Activated CD4-positive, alpha-beta T cell treated with anti-CD3 and anti-CD28 coated beads, Interleukin-2, amount 10 ng/mL, durations not matched to agents 7 days and 5 days (primary cell): ENCODE measurements at places on chromosomes 13 and 19. TPM values are rescaled to one million over a fixed set of nuclear protein-coding genes. Genes with fewer than 3 reads are reported as not detected.
A peak's percentile ranks its signal among the peaks of the same experiment; 100 is the strongest.

TEX26 gene
- not detected for total RNA-seq

MYH14 gene
- total RNA-seq: not detected

STK24 gene
- 170 TPM for total RNA-seq

FLT1 gene
- total RNA-seq: 0.71 TPM

TUBA3C gene
- total RNA-seq: not detected

LILRA1 gene
- not detected for total RNA-seq

IGFL3 gene
- total RNA-seq: not detected

CILP2 gene
- total RNA-seq: not detected

ZNF749 gene
- total RNA-seq: 11.2 TPM

ATXN8OS gene
- not detected for total RNA-seq

CARM1 gene
- 32.4 TPM for total RNA-seq

DNA sequence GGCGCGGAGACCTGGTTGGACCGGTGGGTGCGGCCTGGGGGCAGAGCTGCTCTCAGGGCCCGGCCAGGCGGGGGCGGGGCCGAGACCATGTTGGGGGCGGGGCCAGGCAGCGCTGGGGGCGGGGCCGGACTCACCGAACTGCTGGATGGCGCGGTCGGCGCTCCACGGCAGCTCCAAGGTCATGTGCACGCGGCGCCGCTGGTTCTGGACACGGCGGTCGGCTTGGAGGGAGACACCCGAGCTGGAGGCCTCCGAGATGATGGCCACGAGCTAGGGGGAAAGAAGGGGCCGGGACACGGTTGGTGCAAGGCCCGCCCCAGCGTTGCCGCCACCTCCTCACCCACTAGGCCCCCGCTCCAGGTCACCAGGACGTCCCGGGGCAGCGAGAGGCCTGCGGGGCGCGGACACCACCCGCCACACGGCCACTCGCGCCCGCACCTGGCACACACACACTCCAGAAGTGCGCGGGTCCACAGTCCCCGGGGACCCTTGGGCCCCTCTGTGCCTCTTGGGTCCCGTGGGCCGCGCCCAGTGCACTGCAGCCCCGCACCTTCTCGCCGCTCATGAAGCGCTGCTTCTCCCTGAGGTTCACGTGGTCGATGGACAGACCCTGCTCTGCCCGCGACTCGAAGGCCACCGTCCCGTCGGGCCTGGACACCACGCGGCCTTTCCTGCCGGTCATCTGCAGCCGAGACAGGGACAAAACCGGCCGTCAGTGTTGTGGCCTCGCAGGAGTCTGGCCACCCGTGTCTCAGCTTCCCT, 8.7 kb downstream of the GPX4 start:
- peaks cover 3% of the 10 kb centered on the region for H3K36me3 ChIP-seq
- no peak overlapping the region for H3K4me3 ChIP-seq
- no peak overlapping the region for H3K27ac ChIP-seq

DNA sequence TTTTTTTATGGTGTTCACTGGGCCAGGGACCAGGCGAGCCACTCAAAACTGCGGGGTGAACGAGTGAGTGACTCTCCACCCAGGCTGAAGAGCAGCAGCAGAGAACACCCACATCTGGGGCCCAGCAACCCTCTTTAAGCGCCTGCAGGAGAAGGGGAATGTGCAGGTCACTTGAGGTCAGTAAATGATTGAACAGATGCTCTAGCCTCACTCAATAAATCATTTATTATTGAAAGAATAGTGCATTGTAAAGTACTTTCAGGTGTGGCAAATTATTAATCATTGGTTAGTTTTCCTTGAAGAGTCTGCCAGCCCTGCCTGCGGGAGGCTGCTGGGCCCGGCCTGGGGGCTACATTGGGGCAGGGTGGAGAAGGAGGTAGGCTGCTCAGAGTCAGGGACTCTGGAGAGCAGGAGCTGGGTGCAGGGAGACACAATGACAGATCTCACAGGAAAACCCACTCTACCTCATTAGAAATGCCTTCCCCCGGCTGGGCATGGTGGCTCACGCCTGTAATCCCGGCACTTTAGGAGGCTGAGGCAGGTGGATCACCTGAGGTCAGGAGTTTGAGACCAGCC, 42.5 kb downstream of the ABCC4 start:
- no peak for DNase-seq
- H3K4me1 ChIP-seq: no peaks in the 10 kb centered on the region
- no peaks in the 10 kb centered on the region for H3K27me3 ChIP-seq
- H3K27ac ChIP-seq: no peak overlapping the region
- no peaks in the 10 kb centered on the region for H3K36me3 ChIP-seq
- no peak overlapping the region for H3K4me3 ChIP-seq

DNA sequence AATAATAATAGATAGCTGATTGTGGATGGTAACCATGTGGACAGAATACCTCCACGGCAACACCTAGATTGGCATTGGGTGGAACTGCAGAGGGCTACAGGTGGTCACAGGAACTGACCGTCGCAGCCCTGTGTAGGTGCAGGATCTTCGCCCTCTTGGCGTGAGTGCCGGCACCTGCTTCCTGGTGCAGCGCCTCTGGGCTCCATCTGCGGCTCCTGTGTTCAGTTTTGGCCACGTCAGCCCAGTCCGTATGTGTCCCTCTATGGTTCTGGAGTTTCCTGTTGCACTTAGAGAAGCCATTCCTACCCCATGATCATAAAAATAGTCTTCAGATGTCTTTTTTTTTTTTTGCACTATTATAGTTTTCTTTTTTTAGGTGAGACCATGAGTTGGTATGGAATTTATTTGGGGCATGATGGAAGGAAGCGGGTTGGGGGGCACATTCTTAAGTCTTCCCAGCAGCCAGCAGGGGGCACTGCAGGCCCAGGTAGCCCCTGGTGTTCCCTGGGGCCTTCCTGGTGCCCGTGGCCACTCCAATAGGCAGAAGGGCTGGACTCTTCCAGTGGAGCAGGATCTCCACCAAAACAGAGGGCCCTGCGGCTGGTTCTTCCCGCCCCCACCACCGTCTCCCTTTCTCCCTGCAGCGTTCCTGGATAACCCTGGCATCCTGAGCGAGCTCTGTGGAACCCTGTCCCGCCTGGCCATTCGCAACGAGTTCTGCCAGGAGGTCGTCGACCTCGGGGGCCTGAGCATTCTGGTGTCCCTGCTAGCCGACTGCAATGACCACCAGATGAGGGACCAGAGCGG, 10.1 kb upstream of the SLC25A42 start:
- no peak overlapping the region for H3K4me3 ChIP-seq
- H3K4me1 ChIP-seq: no peaks in the 10 kb centered on the region
- peak; percentile 62 for DNase-seq
- no peaks in the 10 kb centered on the region for H3K27me3 ChIP-seq
- peaks cover 13% of the 10 kb centered on the region for H3K36me3 ChIP-seq

DNA sequence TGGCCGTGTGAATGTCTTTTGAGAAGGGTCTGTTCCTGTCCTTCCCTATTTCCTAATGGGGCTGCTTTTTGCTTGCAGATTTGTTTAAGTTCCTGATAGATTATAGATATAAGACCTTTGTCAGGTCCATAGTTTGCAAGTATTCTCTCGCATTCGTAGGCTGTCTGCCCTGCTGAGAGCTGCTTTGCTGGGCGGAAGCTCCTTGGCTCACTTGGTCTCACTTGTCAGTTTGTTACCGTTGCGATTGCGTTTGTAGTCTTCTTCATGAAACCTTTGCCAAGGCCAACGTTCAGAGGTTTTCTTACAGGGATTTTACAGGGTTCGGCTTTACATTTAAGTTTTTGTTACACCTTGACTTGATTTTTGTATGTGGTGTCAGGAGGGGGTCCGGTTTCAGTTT, 44.0 kb upstream of the TFDP1 start:
- peaks cover 3% of the 10 kb centered on the region for H3K4me1 ChIP-seq
- H3K27ac ChIP-seq: no peak overlapping the region
- no peak overlapping the region for H3K4me3 ChIP-seq

DNA sequence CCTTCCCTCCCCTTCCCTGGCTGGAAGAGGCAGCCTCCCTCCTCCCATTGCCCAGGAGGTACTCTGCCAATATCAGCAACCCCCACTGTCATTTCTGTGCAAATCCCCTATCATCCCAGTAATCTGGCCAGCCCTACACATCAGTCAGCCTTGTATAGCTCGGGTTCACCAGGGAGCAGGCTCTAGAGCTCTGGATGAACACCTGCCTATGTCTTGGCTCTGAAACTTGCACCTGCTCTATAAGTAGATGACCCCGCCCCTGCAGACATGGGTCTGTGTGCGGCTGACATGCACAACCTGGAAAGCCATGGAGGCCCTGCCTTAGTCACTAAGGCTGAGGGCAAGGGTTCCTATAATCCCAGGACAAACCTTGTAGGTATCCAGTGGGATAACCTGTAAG, 1042.9 kb downstream of the UQCRFS1 start:
- no peaks in the 10 kb centered on the region for H3K36me3 ChIP-seq
- H3K4me3 ChIP-seq: no peak overlapping the region
- no peak overlapping the region for H3K27ac ChIP-seq
- no peaks in the 10 kb centered on the region for H3K4me1 ChIP-seq
